ENCODE measurements at places on chromosomes 6 and 20.
A peak's percentile ranks its signal among the peaks of the same experiment; 100 is the strongest.

GRCh38 chr6:14517516-14518105 is 400.0 kb downstream of the CD83 start:
- H3K4me3 ChIP-seq, result no peak overlapping the region
- H3K36me3 ChIP-seq, result no peaks in the 10 kb centered on the region
- H3K27me3 ChIP-seq, result no peaks in the 10 kb centered on the region
- no peak for DNase-seq
- H3K4me1 ChIP-seq, result peaks cover 7% of the 10 kb centered on the region

GRCh38 chr6:34358389-34358905 is 34.0 kb downstream of the NUDT3 start:
- H3K4me1 ChIP-seq, result peaks cover 20% of the 10 kb centered on the region
- no peaks in the 10 kb centered on the region for H3K27me3 ChIP-seq

- DNase-seq, result no peak
- H3K27ac ChIP-seq, result no peak overlapping the region
- no peaks in the 10 kb centered on the region for H3K27me3 ChIP-seq
Observed at GRCh38 chr6:137903933-137904821, 37.1 kb downstream of the TNFAIP3 start.

GRCh38 chr6:135439549-135439948 is 58.0 kb downstream of the AHI1 start:
- H3K4me1 ChIP-seq, result no peaks in the 10 kb centered on the region
- H3K27ac ChIP-seq, result no peak overlapping the region
- no peak overlapping the region for H3K4me3 ChIP-seq
- no peak for DNase-seq
- peaks cover 1% of the 10 kb centered on the region for H3K27me3 ChIP-seq

DNA sequence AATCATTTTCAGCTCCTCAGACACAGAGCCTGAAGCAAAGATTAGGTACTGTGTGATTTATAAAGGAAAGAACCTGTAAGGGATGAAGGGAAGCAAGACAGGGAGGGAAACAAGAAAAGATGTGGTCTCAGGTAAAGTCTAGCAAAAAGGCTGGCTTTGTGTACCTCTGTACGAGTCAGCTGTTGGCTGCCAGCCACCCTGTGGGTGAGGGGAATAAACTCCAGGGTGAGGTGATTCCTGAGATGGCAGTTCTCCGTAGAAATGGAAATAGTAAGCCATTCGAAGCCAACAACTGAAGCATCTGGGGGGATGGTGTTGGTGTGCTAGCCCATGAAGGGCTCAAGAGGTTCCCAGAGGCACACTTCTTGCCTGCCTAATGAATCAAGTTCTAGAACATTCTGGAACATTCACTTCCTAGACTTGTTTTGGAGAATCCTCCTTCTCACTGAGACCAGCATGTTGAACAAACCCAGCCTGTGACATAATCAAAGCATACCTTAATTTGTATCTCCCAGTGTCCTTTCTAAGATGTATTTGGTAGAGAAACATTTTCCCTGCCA is 10.6 kb upstream of the TTPAL start:
- H3K36me3 ChIP-seq, result no peaks in the 10 kb centered on the region
- no peaks in the 10 kb centered on the region for H3K27me3 ChIP-seq
- no peaks in the 10 kb centered on the region for H3K4me1 ChIP-seq

GRCh38 chr6:115194981-115195638 is 852.3 kb upstream of the HS3ST5 start:
- no peaks in the 10 kb centered on the region for H3K4me1 ChIP-seq
- no peak for DNase-seq
- H3K36me3 ChIP-seq, result no peaks in the 10 kb centered on the region

DNA sequence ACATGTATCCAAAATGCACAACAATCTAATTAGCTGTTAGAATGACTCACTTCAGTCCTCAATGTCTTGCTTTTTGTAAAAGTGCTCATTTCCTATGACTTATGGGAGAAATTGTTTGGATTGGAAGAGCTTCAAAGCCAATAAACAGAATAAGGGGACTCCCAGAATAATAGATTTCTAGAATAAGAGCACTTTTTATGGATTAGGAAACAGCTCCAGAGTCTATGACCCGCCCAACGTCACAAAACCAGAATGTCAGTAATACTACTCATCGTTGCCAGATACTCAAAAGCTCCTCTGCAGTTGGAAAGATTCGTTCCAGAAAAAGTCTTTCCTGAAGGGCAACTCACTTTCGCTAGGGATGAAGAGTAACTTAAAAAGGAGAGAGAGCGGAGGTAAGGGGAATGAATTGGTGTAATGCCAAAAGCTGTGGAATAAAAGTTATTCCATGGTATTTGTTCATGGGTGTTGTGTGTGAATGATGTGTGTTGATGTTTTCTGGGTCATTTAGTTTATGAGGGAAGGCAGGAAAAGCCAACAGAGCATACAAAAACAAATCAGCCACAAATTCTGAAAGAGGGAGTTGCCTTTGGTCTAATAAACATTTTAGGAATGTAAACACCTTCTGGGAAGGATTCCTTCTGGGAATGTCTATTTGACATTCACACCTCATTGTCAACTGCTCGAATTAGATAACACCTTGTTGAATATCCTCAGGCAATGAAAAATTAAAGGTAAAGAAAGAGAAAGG is 64.6 kb downstream of the SYNE1 start:
- no peaks in the 10 kb centered on the region for H3K27me3 ChIP-seq
- DNase-seq, result no peak
- H3K36me3 ChIP-seq, result no peaks in the 10 kb centered on the region
- H3K4me1 ChIP-seq, result peaks cover 2% of the 10 kb centered on the region
- no peak overlapping the region for H3K27ac ChIP-seq
- no peak overlapping the region for H3K4me3 ChIP-seq

- peak overlapping the region; percentile 57 for H3K27ac ChIP-seq
- peaks cover 4% of the 10 kb centered on the region for H3K36me3 ChIP-seq
- DNase-seq, result no peak
Observed at GRCh38 chr20:1827974-1828785, 67.0 kb upstream of the SIRPA start.

DNA sequence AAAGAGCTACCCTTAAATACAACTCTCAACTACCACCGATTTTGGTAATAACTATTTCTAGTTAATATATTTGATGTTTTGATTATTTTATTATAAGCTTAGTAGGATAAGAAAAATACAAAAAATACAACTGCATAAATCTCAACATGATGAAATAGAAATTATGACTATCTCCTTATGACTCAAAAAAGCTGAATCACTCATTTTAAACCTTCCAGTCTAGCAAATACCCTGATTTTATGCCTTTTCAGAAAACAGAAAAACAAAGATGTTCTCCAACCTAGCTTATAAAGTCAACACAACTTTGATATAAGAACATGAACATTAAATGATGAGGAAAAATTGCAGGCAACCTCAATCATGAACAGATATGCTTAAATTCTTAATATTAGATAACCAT is 40.2 kb upstream of the DSE start:
- no peak for DNase-seq
- no peak overlapping the region for H3K4me3 ChIP-seq
- no peaks in the 10 kb centered on the region for H3K27me3 ChIP-seq
- no peak overlapping the region for H3K27ac ChIP-seq

GRCh38 chr6:34202329-34203201 is 34.1 kb upstream of the HMGA1 start:
- no peak for DNase-seq
- H3K4me3 ChIP-seq, result no peak overlapping the region
- H3K27me3 ChIP-seq, result peaks cover 3% of the 10 kb centered on the region
- peaks cover 6% of the 10 kb centered on the region for H3K4me1 ChIP-seq
- no peak overlapping the region for H3K27ac ChIP-seq
- H3K36me3 ChIP-seq, result no peaks in the 10 kb centered on the region

GRCh38 chr20:2708665-2709064 is 16.1 kb downstream of the EBF4 start:
- H3K27ac ChIP-seq, result no peak overlapping the region
- H3K36me3 ChIP-seq, result no peaks in the 10 kb centered on the region
- H3K4me1 ChIP-seq, result peaks cover 3% of the 10 kb centered on the region

- H3K4me3 ChIP-seq, result no peak overlapping the region
- peaks cover 5% of the 10 kb centered on the region for H3K36me3 ChIP-seq
- no peak for DNase-seq
- no peak overlapping the region for H3K27ac ChIP-seq
- no peaks in the 10 kb centered on the region for H3K27me3 ChIP-seq
Observed at GRCh38 chr6:70863343-70863742, 93.5 kb downstream of the B3GAT2 start.

- H3K4me1 ChIP-seq, result no peaks in the 10 kb centered on the region
- H3K4me3 ChIP-seq, result no peak overlapping the region
- H3K36me3 ChIP-seq, result no peaks in the 10 kb centered on the region
- no peak for DNase-seq
Observed at GRCh38 chr20:33316343-33316742, 33.3 kb downstream of the BPIFB1 start.

GRCh38 chr20:13338999-13339411 is 117.9 kb downstream of the ISM1 start:
- no peaks in the 10 kb centered on the region for H3K36me3 ChIP-seq
- no peak for DNase-seq
- H3K27ac ChIP-seq, result no peak overlapping the region
- no peaks in the 10 kb centered on the region for H3K27me3 ChIP-seq
- H3K4me3 ChIP-seq, result no peak overlapping the region

DNA sequence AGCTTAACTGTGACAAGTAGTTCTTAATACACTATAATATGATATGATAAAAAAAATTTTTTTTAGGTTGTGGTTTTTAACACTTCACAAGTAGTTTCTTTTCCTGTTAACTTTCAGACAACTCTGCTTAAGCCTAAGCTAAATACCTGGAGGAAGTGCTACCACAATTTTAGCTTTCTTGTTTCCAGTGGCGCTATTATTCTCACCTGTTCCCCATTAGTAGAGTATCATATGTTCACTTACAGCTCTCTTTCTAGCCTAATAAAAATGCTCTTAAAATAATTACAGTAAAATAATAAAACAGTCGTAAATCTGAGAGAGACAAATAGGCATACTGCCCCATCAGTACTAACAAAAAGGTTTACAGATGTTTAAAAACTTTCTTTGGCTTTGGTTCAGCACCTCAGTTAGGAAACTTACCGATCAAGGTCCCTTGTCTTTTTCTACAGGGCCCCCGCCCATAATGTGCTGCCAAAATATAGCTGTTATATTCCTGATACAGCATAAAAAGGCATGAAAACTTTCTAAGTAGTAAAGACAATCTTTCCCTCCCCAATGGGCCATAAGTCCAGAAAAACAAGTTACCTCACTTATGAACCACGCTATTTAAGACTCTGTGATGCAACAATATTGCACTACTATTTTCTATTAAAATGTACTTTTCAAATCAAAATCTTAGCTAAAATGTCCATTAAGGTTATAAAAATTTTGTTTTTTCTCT is 57.9 kb downstream of the SESN1 start:
- no peaks in the 10 kb centered on the region for H3K27me3 ChIP-seq
- H3K27ac ChIP-seq, result no peak overlapping the region
- no peaks in the 10 kb centered on the region for H3K36me3 ChIP-seq
- H3K4me3 ChIP-seq, result no peak overlapping the region

DNA sequence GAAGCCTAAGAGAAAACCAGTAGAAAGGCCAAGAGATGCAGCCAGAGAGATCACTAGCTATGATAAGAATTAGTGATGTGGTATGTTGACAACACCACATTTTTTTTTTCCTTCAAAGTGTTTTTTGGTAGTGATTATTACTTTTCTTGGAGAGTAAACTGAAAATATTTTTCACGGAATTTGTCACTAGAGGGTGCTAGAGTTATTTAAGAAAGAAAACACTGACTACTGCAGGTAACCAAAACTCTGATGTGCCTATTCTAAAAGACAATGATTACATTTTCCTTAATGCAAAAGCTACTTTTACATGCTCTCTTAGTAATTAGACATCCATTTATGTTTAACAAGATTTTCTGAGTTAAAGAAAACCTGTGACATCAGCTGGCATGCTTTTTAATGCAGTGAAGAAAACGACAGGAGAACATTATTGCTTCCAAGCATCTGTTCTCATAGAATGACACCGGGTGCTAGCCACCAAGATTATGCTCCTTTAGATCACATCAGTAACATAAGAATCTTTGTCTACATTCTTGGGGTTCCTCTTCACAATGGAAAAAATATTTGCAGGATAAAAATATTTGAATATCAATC is 28.8 kb downstream of the RWDD2A start:
- no peaks in the 10 kb centered on the region for H3K27me3 ChIP-seq
- no peak overlapping the region for H3K4me3 ChIP-seq
- H3K36me3 ChIP-seq, result no peaks in the 10 kb centered on the region

- H3K36me3 ChIP-seq, result peaks cover 8% of the 10 kb centered on the region
- peaks cover 54% of the 10 kb centered on the region for H3K4me1 ChIP-seq
- H3K27me3 ChIP-seq, result peaks cover 13% of the 10 kb centered on the region
- peak overlapping the region; percentile 84 for H3K27ac ChIP-seq
- peak; percentile 92 for DNase-seq
Observed at GRCh38 chr6:3742426-3743344, 8.8 kb downstream of the PXDC1 start.

DNA sequence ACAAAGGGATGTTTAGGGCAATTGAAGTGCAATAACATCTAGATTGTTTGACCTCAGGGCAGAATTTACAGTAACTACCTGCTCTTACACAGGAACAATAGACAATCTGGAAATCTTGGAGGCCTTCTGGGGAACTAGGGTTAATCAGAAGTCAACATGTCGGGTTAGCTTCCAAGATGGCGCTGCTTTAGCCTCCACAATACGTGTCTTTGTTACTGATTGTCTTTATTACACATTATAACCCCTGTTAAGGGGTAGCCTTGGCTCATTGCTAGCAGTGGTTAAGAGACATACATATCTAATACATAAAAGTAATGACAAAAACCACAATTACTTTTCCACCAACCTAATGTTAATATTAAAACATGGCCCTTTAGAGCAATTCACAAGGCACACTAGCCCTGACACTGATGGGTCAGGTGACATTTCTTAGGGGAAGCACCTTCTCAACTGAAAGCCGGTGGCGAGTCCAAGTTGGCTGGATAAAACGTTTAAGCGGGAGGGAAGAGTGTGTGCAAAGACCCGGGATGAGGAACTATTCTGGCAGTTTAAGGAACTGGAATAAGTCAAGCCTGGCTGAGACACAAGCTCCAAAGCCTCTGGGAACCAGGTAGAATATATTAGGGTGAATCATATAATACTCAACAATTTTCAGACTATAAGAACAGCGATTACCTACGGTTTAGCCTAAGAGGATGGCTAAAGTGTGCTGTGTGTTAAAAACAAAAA is 236.9 kb downstream of the BCAS1 start:
- no peak for DNase-seq
- no peaks in the 10 kb centered on the region for H3K36me3 ChIP-seq
- H3K27ac ChIP-seq, result no peak overlapping the region
- H3K4me1 ChIP-seq, result peaks cover 21% of the 10 kb centered on the region
- H3K27me3 ChIP-seq, result peaks cover 1% of the 10 kb centered on the region

- no peak overlapping the region for H3K4me3 ChIP-seq
- H3K27ac ChIP-seq, result no peak overlapping the region
- H3K27me3 ChIP-seq, result no peaks in the 10 kb centered on the region
- no peak for DNase-seq
- no peaks in the 10 kb centered on the region for H3K4me1 ChIP-seq
- H3K36me3 ChIP-seq, result no peaks in the 10 kb centered on the region
Observed at GRCh38 chr6:55729665-55730064, 145.7 kb downstream of the BMP5 start.

DNA sequence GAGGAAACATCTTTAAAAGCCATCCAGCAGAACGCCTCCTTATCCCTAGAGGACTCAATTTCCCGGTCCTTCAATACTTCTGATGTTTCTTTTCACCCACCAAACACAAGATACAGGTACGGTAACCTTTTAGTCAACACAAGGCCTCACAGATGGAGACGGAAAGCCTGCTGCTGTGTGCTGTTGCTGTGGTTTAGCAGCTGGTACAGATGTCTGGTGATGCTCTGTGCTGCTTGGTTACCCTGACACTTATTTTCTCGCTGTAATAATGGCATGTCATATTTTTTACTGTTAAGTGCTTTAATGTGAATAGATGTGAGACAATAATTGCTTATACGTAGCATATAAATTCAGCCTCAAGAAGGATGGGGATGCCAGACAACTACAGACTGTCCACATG is 25.3 kb downstream of the GMDS start:
- H3K4me1 ChIP-seq, result peaks cover 9% of the 10 kb centered on the region
- no peak overlapping the region for H3K27ac ChIP-seq
- peaks cover 2% of the 10 kb centered on the region for H3K27me3 ChIP-seq
- H3K4me3 ChIP-seq, result no peak overlapping the region
- H3K36me3 ChIP-seq, result no peaks in the 10 kb centered on the region

All from endothelial cell (in vitro differentiated cells).